ENCODE measurements at places on chromosomes 11 and 22.
A peak's percentile ranks its signal among the peaks of the same experiment; 100 is the strongest.

GRCh38 chr11:121237686-121238658 lies 54.6 kb upstream of the SC5D start:
- DNase-seq = no peak

DNA sequence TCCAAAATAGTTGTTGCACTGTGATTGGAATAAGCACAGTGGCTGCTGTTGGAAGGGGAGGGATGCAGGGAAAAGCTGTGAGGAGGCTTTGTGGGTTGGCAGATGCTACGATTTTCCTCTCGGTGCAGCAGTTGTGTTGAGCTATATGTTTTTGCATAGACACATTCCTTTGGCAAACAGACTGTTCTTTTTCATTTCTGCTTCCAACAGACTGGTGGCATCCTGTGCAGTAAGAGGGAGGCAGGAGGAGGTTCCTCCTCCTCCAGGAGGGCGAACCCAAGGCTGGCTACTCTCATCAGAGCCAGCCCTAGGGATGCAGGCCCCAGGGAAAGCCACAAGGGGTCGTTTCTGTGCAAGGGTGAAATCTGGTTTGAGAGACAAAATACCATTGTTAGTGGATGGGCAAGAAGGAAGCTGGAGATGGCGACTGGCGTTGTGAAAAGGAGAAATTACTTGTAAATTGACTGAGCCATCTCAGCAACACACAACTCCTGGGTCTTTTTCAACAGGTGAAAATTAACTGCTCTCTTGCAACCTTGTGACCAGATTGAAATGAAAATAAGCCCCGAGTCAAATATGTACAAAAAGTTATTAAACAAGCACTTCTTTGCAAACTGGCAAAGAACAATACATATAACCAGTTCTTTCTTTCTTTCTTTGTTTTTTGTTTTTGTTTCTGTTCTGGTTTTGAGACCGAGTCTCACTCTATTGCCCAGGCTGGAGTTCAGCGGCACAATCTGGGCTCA lies 26.5 kb upstream of the UBASH3B start:
- no peak for DNase-seq

DNA sequence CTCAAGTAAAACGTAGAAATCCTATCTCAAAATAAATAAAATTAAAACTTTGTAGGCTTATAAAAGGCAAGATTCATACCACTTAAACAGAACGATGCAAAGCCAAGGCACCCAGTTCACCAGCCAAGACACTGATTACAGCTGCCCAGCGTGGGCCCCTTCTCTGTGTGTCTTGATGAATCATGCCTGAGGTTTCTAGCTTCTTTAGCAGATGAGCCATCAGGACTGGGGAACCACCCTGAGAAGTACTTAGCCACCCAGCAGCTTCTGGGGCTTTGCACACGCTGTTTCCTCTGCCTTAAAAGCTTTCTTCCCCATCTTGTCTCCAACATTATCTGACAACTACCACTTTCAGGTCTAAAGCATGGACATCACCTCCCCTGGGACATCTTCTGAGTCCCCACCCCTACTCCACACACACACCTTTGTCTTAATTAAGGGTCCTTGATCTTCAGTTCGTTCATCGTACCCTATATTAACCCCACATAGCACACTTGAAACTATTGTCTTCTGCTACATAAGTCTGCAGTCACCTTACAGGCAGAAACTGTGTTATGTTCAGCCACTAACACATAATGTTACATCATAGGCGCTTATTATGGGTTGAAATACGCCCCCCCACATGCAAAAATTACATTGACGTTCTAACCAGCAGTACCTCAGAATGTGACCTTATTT lies 8.7 kb upstream of the LAYN start:
- DNase-seq = peak; percentile 21

- no peak for DNase-seq
Observed at GRCh38 chr11:114075891-114076441, 16.5 kb downstream of the ZBTB16 start.

DNA sequence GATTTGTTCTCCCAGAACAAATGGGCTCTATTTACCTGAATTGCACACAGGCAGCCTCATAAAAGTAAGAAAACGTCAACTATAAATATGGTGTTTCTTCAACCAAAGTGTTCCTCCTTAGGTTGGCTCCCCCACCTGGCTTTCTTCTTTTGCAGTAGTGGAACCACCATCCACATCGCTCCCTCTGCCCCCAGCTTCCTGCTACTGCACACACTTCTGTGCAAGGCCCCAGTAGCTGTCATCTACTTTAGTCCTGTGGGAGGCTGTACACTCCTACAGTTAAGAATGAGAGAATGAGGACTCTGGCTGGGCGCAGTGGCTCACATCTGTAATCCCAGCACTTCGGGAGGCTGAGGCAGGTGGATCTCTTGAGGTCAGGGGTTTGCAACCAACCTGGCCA lies 89.5 kb downstream of the BMAL1 start:
- no peak for DNase-seq

GRCh38 chr22:41831383-41831782 lies 1.5 kb upstream of the SREBF2 start:
- no peak for DNase-seq

GRCh38 chr11:118673361-118674081 lies 5.9 kb downstream of the TREH start:
- DNase-seq = no peak

DNA sequence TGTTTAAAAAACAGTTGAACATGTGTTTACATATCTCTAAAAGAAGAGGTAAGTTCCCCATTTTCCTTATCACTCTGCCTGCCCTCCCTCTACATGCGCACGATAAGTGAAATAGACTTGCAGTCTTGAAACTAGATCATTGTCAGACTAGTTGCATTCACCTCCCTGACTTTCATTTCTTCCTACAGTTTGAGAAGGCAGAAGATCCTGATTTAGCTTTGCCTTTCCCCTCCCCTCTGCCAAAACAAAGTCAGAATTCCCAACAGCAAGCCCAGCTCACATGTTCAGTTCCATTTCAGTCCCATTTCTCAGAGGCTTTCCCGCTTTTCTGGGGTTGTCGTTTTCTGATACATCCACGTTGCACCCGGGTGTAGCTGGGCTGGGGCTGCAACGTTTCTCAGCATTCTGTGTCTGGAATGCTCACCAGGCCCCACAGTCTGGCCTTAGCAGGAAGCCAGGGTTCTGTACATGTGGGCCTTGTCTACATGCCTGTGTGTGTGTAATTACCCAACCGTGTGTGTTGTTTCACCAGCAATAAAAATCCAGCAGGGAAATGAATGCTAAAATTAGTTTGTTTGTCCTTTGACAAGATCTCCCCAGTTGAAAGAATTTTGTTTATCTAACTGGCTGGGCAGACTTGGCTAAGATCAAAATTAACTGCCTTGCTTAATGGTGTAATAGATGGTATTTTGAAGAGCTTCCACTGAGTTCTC lies 179.2 kb downstream of the DBX1 start:
- no peak for DNase-seq

GRCh38 chr11:114172871-114173444 lies 113.4 kb downstream of the ZBTB16 start:
- no peak for DNase-seq

- no peak for DNase-seq
Observed at GRCh38 chr11:36239636-36240035, 49.6 kb downstream of the COMMD9 start.

GRCh38 chr22:34966980-34967565 lies 98.9 kb upstream of the ISX start:
- no peak for DNase-seq

DNA sequence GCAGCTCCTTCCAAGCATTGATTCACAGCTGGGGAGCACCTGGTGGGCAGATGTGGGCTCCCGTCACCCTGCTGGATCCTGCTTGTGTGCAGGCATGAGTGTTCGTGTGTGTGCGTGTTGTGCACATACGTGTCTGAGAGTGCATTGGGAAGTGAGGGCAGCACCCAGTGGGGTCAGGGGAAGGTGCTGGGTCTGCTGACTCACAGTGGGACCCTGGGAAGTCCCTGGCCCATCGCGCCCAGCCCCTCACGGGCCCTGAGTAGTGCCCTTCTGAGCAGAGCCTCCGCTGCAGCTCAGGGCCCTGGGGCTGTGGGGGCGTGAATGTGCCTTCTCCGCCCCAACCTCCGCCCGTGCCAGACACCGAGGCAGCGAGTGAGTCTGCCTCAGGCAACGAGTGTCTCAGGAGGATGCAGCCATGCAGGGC lies 36.8 kb downstream of the WNT11 start:
- no peak for DNase-seq

GRCh38 chr11:45512471-45513148 lies 152.8 kb downstream of the CHST1 start:
- no peak for DNase-seq

GRCh38 chr11:118659314-118659952 lies 20.0 kb downstream of the TREH start:
- DNase-seq = peak; percentile 86

DNA sequence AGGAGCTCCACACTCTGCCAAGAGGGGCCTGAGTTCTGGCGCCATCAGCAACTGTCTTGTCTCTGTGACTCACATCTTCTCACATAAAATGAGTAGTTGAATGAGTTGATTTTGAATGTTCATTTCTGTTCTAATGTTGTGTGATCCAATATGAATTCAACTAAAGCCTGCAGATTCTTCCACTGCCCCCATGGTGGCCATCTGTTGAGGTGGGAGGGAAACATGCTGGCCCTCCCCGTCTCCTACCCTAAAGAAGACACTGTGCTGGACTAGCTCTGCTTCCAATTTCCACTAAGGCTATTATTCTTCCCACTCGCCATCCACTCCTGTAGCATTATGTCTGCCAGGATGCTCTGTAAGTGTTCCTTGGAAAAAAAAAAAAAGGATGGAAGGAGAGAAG lies 555.6 kb upstream of the LARGE1 start:
- DNase-seq = no peak

DNA sequence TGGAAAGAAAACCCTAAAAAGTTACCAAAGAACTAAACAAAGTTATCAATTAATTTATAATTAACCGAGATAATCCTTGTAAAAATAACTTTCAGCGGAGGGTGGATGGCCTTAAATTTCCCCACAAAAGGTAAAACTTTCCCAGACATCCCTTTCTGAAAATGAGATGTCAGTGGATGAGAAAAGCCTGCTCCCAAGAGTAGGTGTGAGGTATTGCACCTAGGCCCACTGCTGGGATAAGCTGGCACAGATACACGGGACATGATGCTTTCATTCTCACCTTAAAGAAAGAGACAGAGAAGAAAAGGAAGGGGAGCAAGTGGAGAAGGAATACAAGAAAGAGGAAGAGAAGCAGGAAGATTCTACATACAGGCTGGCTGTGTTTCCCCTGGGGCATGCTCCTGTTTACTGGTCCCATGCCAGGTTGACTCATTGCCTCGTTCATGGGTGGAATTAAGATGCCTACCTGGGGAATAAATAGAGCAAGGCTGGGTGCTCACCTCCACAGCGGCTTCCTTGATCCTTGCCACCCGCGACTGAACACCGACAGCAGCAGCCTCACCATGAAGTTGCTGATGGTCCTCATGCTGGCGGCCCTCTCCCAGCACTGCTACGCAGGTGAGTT lies at the start of gene SCGB2A2:
TSS of gene SCGB2A2 (plus strand) at position 505 of the 625 bp plus-strand sequence. CDS start at position 564, 59 bp downstream.
- DNase-seq = no peak

- no peak for DNase-seq
Observed at GRCh38 chr11:102421261-102421660, 31.3 kb downstream of the TMEM123 start.

GRCh38 chr22:49648053-49648452 lies 179.6 kb downstream of the BRD1 start:
- DNase-seq = no peak

DNA sequence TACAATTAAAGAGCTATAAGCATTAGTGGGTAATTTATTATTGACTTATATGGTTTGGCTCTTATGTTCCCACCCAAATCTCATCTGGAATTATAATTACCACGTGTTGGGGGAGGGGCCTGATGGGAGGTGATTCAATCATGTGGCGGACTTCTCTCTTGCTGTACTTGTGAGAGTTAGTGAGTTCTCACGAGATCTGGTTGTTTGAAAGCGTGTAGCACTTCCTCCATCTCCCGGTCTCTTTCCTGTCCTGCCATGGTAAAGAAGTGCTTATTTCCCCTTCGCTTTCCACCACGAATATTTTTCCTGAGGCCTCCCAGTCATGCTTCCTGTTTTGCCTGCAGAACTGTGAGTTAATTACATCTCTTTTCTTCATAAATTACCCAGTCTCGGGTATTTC lies 28.1 kb upstream of the CHORDC1 start:
- no peak for DNase-seq

DNA sequence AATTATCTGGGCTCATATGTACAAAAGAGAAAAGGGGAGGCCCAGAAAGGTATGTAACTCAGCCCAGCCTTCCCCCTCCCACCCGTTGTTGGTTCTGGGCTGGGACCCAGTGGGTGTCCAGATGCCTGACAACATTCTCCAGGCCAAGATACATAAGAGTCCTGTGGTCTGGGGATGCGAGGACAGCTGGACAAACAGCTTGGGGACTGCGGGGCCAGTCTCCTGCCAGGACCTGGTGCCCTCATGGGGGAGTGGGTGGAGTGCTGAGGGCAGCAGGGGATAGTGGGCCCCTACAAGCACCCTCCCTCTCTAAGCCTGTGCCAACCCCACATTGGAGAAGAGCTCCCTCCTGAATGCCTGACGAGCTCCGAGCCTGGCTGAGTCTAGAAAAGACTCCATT lies 3.5 kb upstream of the SLC22A6 start:
- no peak for DNase-seq

DNA sequence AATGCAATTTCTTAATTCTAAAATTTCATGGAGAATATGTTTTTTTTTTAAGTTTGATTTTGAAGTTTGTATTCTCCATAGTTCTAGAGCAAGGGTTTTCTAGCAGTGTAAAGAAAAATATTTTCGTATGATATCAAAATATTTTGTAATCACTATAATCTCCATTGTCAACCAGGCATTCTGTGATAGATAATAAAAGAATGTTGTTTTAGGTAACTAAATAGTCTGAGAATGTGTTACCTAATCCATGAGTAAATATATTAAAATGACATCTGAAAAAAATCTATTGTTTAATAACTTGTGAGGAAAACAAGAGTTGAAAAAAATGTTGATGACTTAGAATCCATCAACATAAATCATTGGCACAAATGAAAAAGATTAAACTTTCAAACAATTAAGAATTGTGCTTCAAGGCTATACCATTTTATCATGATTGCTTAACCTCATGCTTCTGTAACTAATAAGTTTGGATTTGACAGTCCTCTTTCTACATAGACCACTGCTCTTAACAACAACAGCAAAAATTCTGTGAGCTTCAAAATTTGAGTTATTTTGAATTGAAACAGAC lies 2211.8 kb downstream of the LRRC4C start:
- DNase-seq = no peak

DNA sequence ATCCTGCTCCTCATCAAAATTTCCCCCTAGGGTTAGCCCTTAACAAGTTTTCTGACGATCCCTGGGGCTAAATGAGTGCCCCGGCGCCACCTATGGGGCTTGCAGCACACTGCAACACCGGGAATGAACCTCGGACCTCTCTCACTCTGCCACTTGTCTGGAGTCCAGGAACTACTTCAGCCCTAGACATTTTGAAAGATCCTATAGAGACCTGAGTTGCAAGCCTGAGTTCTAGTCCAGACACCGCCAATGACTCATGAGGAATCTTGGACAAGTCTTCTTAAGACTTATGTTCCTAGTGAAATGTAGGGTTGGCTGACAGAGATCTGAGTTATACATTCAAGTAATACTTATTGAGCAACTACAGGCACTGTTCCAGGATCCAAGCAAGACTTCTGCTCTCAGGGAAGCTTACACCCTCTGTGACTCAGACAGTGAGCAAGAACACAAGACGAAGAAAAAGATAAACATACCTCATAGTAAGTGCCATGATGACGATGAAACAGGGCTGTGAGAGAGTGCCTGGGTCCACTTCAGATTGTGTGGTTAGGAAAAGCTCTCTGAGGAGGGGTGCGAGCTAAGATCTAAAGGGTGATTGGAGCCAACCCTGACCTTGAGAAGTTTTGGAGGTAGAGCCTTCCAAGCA lies 10.2 kb upstream of the STK33 start:
- DNase-seq = no peak
